GM13976 (cell line): ENCODE measurements at places on chromosomes 6 and 20.

DNA sequence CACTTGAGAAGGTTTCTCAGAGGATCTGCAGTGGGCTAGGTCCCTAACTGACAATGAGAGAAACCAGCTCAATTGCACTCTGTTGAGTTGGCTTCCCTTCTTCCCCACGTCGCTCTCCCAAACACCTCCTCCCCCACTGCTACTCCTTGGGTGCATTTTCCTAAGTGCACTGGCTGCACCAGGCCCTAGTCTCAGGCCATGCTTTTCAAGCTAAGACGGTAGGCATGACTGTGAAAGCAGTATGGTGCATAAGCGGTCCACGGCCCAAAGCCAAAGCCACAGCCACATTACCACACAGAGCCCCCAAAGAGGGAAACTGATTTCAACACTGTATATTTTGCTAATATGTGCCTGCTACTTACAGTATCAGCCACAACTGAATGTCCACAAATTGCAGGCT is 62.1 kb upstream of the RBM24 start:
- no peak for DNase-seq

DNA sequence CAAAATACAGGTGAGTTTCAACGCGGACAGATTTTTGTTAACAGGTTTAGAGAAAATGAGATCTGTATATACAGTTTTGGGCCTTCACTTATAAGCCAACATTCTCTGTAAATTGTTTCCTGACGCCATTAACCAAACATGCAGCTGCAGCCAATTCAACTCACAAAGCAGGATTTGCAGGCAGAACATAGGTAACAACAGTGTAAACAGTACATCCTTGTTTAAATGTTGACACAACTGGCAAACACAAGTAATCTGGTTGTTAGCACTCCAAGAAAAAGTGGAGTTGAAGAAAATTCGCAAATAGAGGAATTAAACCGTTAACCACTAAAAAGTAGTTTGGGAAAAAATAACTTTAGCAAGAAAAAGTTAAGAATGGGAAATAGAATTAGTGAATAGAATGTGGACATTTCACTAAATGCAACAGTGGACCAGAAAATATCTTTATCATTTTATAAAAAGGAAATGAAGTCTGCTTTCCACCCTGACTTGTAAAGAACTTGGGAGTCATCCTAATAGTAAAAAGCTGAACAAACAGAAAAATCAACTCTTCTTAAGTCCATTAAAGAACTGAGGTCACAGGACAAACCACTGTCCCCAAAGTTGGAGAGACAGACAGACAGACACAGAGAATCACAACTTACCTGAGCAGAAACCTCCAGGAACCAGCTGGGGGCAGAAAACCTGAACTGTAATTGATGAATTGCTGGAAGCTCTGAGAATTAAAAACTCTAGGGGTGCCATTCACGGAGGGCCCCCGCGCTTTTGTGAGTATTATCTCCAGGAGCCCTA is 10.1 kb downstream of the SMIM28 start:
- DNase-seq: no peak

- no peak for DNase-seq
These were observed 180.4 kb upstream of the JARID2 start for GRCh38 chr6:15065261-15065989.

DNA sequence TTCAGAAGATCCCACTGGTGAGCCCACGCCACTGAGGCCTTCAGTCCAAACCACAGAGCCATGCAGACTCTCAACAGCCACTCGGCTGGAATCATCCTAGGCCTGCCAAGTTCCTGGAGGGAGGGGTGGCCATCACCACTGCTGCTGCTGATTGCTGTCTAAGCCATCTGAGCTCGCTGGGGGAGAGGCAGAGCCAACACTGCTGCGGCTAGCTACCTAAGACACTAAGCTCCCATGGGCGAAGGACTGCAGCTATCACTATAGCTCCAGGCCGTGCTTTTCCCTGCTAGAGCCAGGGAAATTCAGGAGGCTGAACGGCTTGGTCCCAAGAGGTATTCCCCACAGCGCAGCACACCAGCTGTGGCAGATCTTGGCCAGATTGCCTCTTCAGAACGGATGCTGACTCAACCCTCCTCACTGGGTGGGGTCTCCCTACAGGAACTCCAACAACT is 73.6 kb downstream of the TBC1D32 start:
- DNase-seq: no peak

DNA sequence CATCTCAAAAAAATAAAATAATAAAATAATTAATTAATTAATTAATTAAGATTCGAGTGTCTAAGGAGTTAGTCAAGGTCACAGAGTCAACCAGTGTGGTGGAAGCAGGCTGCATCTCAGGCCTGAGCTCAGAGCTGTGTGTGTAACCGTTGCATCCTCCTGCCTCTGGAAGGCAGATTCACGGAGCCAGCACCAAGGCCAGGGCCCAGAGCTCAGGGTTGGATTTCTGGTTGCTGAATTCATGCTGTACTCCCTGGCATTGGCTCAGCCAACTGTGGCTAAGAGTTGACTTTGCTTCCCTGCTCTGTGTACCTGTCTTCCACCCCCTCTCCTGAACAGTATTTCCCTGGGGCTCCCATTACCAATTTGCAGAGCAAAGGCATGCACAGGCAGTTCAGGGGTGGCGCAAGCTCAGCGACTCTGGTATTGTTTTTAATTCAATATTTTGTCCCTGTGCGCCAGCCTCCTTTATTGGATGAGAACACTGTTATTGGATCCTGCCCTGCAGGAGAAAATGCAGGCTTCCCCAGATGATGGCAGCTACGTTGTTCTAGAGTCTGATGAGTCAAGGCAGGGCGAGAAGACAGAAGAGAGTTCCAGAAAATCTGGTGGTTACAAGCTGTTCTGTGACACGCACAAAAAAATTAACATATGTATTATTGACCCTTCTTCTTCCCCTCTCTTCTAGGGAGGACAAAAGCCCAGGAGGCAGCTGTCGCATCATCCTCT is 12.3 kb upstream of the CTNNBL1 start:
- DNase-seq: no peak

GRCh38 chr6:32187009-32187709 is 2.8 kb downstream of the PBX2 start:
- no peak for DNase-seq

GRCh38 chr6:151443911-151444621 is 7.9 kb downstream of the RMND1 start:
- no peak for DNase-seq

DNA sequence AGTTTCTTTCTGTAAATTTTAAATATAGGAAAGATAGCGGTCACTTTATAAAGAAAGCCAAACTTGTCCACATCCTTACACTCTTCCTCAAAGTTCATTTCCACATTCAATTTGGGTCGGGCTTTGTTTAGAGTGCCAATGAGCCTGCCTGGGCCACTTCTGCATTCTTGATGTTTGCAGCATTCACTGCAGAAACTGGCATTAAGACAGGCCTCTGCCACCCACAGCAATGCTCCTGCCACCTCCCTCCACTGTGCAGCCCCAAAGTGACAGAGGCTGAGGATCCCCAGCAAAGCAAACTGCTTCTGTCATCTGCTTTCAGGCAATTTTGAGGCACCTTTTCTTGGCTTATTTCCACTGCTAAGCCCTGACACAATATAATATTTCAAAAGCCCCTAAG is 61.2 kb downstream of the TNFAIP3 start:
- no peak for DNase-seq

GRCh38 chr6:39696986-39697788 is 28.0 kb downstream of the KIF6 start:
- DNase-seq: no peak

DNA sequence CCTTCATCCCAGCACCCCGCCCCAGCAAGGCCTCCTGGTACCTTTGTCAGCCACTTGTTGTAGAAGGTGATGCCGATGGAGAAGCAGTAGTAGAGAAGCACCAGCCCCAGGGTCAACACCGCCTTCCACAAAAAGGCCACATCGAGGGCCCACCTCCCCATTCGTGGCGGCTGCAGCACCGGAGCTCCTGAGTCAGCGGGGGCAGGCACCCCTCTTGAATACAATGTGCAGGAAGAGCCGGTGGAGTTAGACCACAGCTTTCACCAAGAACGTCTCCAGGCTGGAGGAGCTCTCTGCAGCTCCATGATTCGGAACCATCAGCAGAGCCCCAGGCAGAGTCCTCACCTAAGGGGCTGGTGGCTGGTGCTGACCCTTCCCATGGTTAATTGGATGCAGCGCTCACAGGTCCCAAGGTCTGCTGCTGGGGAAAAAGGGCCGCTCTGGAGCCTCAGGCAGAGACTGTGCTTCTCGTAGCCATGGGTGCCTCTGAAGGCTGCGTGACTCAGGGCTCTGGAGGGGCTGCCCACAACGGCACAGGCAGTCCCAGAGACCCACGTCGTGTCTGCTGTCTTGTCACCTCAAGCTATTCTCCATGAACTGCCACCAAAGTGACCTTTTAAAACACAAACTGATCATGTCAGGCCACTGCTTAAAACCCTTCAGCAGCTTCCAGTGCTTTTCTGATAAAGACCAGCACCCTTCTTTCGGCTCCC is 47.9 kb downstream of the ELMO2 start:
- DNase-seq: no peak

DNA sequence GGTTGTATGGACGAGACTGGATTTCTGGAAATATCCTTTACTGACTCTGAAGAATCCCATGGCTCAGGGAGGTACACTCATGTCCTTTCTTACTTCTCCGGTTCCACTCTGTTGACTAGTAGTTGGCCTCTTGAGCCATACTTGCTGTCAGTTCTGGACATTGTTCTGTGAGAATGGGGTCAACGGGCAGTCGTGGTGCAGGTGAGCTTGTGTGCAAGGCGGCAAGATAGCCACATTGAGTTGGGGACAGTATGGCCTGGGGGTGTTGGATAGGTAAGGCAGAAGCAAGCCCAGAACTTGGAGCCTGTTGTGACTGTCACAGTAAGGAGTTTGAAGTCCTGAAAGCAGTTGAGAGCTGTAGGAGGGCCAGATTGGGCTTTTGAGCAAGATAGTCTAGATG is 13.5 kb upstream of the SLC22A1 start:
- no peak for DNase-seq

DNA sequence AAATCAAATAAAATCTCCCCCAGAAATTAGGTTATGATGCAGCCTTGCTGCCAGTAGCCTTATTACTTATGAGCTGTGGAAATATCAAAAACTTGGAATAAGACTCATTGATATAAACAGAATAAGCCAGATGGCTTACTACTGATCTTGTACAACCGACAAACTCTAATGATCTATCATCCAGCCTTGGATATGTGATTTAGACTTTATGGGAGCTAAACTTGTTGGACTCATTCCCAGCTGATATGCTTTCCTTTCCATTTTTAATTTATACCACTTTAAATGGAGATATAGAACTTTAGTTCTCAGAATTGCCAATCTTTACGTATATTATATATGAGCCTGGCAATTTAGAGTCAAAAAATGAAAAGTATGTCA is 5.0 kb downstream of the UST start:
- DNase-seq: no peak

- DNase-seq: no peak
These were observed 209.1 kb downstream of the SYNDIG1 start for GRCh38 chr20:24678351-24679106.

DNA sequence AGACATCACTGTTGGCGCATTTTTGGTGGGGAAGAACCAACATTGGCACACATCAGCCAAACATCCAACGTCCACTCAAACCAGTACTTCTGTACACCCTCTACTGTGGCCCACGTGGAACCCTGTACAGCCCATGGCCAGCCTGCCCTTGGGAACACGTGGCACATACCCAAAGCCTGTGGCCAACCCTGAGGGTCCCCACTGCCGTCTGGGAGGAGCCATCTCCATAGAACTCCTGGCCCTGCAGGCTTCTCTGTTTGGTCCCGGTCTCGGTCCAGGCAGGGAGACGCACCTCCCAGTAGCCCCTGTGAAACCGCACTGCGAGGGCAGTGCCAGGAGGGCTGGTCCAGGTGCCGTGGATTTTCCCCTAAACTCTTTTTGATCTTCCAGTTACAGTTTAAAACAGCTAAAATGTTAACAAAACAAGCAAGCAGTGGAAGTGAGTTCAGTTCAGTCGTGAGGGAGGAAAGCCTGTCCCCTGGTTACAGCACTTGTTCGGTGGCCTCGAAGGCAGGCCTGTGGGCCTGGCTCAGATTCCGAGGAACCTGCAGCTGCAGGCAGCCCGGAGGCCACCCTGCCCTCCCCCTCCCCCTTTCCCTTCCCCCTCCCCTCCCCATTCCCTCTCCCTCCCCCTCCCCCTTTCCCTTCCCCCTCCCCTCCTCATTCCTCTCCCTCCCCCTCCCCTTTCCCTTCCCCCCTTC is 233.7 kb downstream of the DLL1 start:
- DNase-seq: no peak

DNA sequence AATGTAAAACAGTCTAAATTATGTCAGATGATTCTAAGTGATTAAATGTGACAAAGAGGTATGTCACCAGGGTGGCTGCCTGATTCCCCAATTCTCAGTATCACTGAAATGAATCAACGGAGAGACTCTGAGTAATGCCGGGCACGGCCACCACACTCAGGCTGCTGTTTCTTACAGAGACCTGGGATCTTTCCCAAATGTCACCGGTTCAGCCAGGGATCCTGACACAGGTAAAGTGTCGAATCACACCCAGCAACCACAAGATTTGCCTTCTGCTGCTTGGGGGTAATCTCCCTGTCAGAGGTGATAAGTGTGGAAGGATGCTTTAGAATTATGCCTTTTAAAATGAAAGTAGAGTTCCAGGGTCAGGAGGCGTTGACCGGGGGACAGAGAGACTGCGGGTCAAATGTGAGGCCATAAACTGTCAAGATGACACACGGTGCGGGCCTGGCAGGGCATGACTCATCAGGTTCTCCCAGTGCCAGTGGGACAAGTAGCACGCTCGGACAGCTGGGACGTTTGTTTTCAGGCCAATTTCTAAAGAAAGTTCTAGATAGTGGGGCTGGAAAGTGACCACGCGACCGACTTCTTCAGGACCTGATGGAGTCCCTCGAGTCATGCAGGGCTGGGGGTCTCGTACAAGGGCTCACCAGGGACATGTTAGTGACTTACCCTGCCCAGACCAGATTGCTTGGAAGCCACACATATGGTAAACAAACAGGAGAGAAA is 48.9 kb downstream of the PRDM1 start:
- no peak for DNase-seq

- DNase-seq: no peak
These were observed 131.7 kb downstream of the DNAH8 start for GRCh38 chr6:38846844-38847243.

DNA sequence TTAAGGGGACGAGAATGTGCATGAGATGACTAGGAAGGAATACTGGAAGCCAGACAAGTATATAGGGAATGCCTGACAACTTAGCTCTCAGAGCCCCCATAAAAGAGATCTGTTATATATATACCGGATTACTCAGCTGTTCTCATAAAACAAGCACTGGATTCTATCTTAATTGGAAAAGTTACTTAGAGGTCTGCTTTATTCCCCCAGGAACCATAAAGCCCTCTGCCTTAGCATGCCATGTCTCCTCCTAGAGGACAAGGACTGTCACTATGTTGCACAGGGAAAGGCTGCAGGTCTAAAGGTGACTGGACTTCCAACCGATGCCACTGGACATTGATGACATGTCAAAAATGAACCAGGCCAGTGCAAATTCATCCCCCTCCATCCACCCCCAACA is 6.4 kb downstream of the EXOC2 start:
- DNase-seq: no peak

DNA sequence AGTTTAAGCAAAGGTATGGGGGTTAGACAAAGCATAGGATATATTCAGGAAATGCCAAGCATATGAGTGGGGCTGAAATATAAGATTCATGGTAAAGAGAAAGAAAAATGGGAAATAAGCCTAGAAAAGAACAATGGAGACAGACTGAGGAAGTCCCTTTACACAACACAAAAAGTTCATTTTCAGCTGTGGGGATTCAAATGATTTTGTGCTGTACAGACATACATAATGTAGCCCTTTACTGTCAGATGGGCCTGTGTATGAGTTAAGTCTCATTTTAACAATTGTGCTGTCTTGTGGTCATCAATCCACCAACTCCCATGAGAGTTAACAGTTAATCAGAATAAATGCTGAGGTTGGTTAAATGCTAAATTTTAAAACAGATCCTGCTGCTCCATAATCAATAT is 37.2 kb downstream of the REV3L start:
- DNase-seq: no peak
